ENCODE measurements at places on chromosomes 5 and 9. TPM values are rescaled to one million over a fixed set of nuclear protein-coding genes. Genes with fewer than 3 reads are reported as not detected.

Gene RXFP3
- total RNA-seq = not detected

Gene ORM2
- total RNA-seq = not detected

Gene FBP2
- 0.29 TPM for total RNA-seq

Gene EQTN
- total RNA-seq = not detected

Gene FOXB2
- not detected for total RNA-seq

Gene LCN1
- not detected for total RNA-seq

Gene KIF4B
- total RNA-seq = under 0.01 TPM

Gene RAB14
- 21.4 TPM for total RNA-seq

Gene CDH6
- total RNA-seq = 0.29 TPM

Gene TMC1
- not detected for total RNA-seq

Gene SLC27A6
- 0.18 TPM for total RNA-seq

Gene NOXA1
- total RNA-seq = 0.18 TPM

Gene PLEKHG4B
- total RNA-seq = not detected

Gene SPATA31A3
- total RNA-seq = not detected

Gene CDX1
- not detected for total RNA-seq
